NCI-H2081 treated with DMSO at 0.1 percent for 48 hours (cell line): ENCODE measurements at places on chromosomes 6 and 20.

DNA sequence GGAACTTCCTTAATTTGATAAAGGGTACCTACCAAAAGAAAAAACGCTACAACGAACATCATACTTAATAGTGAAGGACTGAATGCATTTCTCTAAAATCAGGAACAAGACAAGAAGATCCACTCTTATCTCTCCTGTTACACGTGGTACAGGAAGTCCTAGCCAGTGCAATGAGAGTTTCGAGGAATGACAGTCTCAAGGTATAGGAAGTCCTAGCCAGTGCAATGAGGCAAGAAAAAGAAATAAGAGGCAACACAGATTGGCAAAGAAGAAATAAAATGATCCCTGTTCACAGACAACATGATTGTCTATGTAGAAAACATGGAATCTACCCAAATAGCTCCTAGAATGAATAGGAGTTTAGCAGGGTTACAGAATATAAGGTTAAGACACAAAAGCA, 167.8 kb upstream of the MLN start:
- no peak for DNase-seq

- no peak for DNase-seq
These were observed 39.3 kb downstream of the PTK7 start for GRCh38 chr6:43115365-43115764.

DNA sequence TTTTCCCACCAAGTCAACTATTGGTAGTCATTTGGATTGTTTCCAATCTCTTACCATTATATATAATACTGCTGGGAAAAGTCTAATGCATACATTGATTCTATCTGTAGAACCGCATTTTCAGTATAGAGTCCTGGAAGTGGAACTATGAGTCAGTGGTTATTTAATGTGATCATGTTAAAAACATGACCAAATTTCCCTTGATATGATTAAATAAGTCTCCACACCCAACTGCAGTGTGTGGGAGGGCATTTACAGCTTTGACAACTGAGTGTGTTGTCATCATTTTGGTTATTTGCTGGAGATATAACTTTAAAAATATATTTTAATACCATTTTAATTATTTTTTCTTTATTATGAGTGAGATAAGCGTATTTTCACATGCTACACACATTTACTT, 1027.6 kb downstream of the EYS start:
- DNase-seq = no peak

- no peak for DNase-seq
These were observed 137.5 kb downstream of the ATXN1 start for GRCh38 chr6:16623731-16624130.

GRCh38 chr6:96468681-96469224, 52.9 kb upstream of the UFL1 start:
- DNase-seq = no peak

GRCh38 chr20:22180244-22180643, 404.1 kb downstream of the FOXA2 start:
- no peak for DNase-seq

DNA sequence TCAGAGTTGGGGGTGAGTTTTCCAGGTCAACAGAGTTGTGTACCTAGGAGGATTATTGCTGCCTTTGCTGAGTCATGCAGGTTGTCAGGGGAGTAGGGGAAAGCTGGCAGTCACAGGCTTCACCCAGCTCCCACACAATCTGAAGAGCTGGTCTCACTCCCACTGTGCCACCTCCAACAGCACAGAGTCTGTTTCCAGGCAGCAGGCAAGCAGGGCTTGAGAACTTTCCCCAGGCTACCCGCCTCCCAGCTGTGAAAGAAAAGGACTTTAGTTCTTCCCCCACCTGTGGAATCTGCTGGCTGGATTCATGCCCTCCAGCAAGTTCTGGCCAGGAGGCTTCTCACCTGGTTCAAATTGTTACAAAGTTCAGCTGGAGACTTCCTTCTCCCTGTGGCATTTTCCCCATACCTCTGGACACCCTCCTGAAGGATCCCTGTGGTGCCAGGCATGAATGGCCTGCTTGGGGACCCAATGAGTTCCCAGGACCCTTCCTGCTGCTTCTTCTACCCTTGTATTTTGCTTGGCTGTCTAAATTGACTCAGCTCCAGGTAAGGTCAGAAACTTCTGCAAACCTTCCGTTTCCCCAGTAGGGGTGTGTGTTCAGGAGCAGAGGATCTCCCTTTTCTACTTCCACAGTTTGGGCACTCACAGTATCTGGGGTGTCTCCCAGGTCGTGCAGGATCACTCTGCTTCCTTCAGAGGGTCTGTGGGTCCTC, 378.1 kb upstream of the MAN1A1 start:
- DNase-seq = no peak

DNA sequence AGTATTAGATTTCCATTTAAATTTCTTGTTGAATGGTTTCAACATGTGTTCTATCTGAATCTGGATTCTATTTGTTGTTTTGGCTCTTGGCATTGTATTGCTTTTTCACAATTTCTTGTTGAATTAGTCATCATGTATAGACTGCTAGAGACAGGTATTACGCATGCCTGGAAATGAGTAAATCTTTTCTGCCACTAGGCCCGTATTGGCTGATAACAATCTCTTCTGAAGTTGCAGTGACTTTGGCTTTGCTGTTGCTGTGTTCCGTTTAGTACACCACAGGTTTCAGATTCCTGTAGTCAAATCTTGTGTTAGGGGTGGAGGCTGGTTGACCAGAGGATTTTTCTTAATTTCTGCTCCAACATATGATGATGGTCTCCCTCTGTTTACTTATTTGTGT, 1339.4 kb downstream of the GRIK2 start:
- no peak for DNase-seq

- no peak for DNase-seq
These were observed 6.6 kb upstream of the WTAP start for GRCh38 chr6:159720708-159721107.

DNA sequence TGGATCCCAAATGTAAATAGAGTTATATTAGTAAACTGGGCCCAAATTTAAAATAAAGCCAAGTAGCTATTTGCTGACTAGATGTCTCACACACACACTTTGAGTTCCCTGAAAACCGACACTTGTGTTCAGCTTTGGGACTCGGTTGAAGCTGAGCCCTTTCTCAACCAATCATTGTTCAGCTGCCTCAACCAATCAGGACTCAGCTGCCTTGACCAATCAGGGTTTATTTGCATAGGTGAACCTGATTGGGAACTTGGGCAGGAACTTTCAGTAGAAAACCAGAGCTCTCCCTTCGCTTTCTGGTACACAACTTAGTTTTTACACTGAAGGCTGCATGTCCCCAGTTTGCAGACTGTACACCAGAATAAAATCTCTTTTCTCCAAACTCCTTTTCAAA, 301.7 kb downstream of the FOXA2 start:
- no peak for DNase-seq
